ENCODE measurements at places on chromosomes 5 and 9.

DNA sequence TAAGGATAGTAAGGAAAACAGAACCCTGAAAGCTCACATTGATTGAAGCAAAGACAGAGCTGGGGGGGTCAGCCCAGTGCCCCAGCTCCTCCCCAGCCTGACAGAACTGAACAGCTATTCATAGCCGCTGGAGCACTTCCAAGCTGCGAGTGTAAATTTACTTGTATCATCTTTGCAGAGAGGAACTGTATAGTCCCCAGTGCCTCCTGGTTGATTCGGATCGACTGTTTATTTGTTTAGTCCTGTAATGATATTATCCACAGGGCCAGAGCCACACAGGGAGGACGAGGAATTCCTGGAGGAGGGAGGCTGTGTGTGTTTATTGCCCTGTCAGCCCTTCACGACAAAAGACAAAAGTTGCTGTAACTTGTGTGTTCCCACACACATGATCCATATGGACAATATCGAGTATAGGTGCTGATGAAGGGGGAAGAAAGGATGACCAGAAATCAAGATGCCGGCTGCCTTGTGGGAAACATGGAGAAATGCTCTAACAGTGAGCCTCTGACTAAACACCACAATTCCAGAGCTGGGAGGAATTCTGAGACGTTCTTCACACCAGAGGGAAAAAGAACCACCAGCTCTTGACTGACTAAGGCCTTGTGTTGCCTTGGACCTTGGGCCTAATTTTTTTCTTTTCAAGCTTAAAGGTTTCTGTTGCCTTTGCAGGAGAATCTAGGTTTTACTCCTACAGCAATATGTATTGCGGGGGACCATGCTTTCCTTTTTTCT is 31.1 kb downstream of the FOXD1 start:
- no peak for DNase-seq

DNA sequence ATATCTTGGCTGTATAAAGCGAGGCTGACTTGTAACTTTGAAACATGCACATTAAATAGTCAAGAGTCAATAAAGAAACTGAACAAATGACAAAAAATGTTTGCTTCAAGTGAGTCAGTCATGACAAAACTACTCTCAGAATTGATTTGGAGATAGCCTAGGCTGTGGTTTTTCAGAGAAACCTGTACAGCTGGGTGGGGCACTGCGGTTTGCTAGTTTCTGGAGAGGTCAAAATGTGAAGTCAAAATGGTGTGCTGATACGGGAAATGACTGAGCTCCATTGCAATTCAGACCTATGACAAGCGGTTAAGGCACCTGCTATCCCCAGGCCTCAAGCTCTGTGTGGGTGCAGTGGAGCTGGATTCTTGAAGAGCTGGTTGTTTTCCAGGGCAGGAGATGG is 10.3 kb upstream of the CD180 start:
- no peak for DNase-seq

- no peak for DNase-seq
Observed at GRCh38 chr5:125244531-125244930, 498.1 kb upstream of the ZNF608 start.

DNA sequence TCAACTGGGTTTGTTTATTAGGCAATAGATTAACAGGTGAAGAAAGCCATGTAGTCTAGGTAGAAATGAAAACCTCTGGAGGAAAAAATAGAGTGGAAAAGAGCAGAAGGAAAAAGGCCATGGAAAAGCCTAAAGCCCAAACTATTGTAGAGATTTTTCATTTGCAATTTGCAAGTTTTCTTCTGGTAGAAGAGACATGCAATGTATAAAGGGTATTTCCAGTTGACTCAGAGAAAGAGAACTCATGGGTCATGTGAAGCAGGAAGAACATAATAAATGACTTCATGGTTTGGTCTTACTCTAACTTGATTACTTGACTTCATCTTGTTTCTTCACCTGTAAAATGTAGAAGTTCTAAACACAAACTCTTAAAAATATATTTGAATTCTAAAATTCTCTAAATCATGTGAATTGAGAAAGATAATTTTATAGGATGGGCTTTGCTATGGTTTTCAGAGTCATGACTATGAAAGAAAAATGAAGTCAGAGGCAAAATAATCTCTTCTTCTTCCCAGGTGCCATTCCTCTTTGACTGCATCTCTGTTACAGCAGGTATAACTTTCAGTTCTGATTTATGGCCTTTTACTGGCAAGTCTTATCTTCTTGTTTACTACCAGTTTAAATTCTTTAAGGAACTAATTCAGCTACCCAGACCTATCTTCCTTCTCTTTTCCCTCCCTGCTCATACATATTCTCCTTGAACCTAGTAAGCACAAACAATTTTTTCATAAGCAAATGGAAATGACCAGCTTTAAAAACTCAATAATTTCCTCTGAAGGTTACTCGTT is 47.7 kb upstream of the TMC1 start:
- no peak for DNase-seq

GRCh38 chr5:88677943-88678769 is 204.8 kb downstream of the MEF2C start:
- DNase-seq = no peak

- no peak for DNase-seq
Observed at GRCh38 chr5:65707663-65708062, 14.2 kb downstream of the SGTB start.

DNA sequence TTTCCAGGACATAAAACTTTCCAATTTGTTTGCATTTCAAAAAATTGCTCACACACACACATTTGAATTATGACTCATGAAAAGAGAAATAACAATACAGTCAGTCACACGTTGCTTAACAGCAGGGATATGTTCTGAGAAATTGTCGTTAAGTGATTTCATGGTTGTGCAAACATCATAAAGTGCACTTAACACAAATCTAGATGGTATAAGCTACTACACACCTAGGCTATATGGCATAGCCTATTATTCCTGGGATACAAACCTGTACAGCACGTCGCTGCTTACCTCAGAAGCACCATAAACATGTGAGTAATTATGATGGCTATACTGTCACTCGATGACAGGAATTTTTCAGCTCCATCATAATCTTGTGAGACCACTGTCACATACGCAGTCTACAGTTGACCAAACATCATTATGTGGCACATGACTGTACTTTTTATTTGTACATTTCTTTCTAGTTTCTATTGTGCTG is 378.2 kb downstream of the ACTL7B start:
- DNase-seq = no peak

DNA sequence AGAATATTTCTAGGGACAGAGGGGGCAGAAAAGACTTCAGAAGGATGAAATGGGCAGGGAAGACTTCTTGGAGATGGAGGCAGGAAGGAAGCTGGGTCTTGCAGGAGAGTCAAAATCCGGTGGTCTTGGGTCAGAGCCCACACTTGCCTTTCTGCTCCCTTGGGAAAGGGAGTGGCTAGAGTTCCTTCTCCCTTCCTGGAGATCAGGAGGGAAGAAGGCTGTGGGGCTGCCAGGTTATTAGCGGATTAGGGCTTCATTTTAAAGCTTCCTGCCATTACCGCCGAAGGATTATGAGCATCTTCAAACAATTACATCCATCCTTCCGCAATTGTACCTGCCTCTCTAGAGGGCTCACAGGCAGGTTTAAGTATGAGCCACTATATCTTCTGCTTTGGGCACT is 19.2 kb upstream of the SYNPO start:
- no peak for DNase-seq

- DNase-seq = peak; percentile 77
Observed at GRCh38 chr9:130172161-130172857, at the start of gene NCS1. Gene NCS1 (plus strand): TSS chr9:130172404. CDS start chr9:130172664, 260 bp downstream.

GRCh38 chr5:17360879-17361278 is 137.2 kb upstream of the TAF11L2 start:
- DNase-seq = no peak

DNA sequence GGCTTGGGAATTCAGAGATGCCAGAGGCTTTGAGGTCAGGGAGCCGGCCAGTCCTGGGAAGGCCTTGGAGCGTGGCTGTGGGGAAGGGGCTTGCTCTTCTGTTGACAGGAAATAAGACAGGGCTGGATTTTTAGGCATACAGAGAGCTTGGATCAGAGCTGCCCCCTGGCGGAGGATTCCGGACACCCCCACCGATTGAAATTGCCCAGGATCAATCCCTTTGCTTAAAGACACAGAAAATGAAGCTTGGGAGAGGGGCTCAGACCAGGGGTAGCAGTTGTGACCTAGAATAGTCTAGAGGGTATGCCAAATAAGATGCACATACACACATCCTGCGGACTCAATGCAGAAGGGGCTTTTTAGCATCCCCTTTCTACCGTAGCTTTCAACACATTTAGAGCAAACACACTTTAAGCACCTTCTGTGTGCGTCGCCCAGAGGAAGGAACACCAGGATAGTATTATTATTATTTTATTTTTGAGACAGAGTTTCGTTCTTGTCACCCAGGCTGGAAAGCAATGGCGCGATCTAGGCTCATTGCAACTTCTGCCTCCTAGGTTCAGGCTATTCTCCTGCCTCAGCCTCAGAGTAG is 1.7 kb upstream of the NTMT1 start:
- DNase-seq = peak; percentile 67

DNA sequence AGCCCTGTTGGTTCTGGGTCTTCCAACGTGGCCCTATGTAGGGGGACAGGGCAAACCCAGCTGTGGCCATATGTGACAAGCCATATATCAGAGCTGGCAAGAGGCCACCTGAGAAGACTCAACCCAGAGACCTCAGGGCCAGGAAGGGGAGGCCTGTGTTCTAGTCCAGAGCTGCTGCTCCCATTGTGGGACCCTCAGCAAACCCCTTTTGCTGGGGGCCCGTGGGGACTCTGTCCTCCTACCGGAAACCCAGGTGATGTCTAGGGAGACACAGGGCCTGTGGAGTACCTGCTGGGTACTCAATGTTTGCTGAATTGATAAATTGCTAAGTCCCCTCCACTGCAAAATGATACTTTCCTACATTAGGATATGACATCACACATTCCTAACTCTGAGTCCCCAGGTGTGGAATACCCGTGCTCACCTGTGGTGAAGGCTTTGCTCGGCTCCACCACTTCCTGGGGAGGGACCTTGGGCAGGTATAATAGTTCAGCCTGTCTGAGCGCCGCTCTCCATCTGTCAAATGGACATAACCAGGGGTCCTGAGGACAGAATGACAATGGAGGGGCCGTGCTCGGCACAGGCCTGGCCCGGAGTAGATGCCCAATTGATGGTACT is 38.4 kb upstream of the ASS1 start:
- DNase-seq = no peak

DNA sequence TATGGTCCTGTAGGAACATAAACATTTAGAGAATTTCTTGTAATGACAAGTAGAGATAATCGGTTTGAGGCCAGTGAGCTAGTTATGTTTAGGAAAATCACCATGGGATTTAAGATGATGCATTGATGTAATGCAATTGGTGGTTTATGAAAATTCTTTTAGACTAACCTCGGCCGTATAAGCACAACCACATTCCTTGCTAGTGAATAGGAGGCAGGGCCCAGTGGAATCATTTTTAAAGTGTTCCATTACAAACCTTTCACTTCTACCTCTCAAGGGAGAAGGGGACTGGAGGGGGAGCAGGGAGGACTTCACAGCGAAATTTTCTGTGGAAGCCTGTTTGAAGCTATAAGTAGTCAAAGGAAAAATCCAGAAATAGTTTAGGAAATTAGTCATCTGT is 71.8 kb upstream of the NFIL3 start:
- no peak for DNase-seq

DNA sequence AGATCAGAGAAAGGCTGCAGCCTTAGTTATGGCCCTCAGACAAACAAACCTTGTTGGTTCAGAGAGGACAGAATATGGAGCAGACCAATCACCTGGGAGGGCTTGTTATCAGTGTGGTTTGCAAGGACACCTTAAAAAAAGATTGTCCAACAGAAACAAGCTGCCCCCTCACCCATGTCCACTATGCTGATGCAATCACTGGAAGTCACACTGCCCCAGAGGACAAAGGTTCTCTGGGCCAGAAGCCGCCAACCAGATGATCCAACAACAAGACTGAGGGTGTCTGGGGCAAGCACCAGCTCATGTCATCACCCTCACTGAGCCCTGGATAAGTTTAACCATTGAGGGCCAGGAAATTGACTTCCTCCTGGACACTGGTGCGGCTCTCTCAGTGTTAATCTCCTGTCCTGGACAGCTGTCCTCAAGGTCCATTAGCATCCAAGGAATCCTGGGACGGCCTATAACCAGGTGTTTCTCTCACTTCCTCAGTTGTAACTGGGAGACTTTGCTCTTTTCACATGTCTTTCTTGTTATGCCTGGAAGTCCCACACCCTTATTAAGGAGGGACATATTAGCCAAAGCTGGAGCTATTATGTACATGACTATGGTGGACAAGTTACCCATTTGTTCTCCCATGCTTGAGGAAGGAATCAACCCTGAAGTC is 36.9 kb upstream of the TBCA start:
- no peak for DNase-seq

DNA sequence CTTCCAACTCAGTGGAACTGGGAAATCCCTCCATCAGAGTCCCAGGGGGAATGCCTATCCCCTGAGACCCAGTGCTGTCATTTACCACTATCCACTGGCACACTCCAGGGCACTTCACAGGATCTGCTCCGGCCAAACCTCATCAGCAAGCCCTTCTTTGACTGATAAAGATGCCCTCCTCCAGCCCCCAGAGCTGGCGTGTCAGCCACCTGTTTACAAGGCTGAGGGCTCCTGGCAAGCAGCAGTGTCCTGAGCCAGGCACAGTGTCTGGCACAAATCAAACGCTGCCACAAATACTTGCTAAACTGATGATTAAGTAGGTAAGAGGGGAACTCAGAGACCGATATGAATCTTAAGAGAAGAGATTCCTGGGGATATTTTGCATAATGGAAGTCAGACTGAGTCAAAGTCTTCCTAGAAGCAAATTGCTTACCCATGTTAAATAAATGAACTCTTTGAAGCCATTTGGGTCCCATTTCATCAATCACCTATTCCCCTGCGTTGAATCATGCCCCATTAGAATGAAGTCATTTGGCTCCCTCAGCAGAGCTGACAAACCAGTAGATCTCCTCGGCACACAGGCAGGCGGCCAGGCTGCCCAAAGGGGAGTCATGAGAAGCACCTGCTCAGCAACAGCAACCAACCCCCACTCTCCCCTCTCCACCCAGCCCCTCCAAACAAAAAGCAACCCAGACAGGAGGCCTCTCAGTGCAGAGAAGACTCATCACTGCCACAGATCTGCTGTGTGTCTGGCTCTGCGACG is 97.4 kb downstream of the CDK5RAP2 start:
- DNase-seq = no peak
